ENCODE measurements at places on chromosomes 11 and 22. TPM values are rescaled to one million over a fixed set of nuclear protein-coding genes. Genes with fewer than 3 reads are reported as not detected.
A peak's percentile ranks its signal among the peaks of the same experiment; 100 is the strongest.

GRCh38 chr11:113694390-113694789 lies 11.7 kb downstream of the TMPRSS5 start:
- DNase-seq, result no peak

GRCh38 chr22:30305906-30306626 lies 16.8 kb upstream of the CASTOR1 start:
- DNase-seq, result no peak

DNA sequence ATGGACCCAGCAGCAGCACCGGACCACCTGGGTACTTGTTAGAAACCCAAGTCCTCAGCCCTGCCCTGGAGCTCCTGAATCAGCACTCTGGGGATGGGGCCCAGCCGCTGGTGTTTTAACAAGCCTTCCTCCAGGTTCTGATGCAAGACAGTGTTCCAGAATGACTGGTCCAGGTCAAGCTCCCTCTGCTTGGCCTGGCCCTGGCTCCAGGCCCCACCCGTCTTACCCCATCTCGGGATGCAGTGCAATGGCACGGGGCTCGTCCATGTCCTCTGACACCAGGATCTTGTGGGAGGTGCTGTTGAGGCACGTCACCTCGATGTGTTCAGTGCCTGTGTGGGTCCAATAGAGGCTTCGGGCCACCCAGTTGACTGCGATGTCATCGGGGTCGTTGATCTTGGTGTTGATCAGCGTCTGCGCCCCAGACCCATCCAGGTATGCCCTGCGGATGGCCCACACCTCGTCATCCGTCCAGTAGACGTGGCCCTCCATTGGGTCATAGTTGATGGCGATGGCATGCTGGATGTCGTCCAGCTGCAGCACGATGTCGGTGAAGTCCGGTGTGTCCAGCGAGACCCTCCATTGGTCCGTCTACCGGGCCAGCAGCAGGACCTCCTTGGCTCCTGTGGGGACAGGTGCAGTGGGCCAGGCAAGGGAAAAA lies 140.3 kb downstream of the CRYBB2 start:
- DNase-seq, result no peak

Gene FOSL1
- total RNA-seq, result 11.4 TPM

DNA sequence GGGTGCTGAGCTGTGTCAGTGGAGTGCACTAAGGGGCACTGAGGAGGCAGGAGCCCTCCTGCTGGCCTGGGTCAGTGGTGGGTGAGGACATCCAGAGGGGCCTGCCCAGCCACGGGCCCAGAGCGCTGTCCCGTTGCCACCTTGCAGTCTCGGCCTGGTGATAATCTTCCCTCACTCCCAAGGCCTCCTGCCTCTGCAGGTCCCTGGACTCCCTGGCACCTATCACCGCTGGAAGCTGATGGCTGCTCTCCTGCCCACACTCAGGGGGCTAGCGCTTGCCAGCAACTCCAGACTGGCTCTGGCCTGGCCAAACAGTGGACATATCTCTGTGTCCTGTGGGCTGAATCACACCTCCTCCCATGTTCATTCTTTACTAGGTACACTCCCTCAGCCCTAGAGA lies 86.5 kb upstream of the PITPNB start:
- DNase-seq, result no peak

DNA sequence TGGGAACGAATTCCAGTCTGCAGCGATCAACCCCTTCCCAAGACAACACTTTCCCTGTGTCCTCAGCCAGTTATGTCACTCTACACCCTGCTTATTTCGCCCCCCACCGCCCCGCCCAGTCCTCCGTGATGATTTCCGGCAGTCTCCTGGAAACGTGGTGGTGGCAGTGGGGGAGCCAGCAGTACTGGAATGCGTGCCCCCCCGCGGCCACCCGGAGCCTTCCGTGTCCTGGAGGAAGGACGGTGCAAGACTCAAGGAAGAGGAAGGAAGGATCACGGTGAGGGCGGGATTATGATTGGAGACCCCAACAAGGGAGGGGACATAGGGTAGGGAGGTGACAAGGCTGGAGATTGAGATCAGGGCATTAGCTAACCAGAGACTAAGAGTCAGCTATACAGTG lies 4.1 kb downstream of the ROBO3 start:
- DNase-seq, result no peak

DNA sequence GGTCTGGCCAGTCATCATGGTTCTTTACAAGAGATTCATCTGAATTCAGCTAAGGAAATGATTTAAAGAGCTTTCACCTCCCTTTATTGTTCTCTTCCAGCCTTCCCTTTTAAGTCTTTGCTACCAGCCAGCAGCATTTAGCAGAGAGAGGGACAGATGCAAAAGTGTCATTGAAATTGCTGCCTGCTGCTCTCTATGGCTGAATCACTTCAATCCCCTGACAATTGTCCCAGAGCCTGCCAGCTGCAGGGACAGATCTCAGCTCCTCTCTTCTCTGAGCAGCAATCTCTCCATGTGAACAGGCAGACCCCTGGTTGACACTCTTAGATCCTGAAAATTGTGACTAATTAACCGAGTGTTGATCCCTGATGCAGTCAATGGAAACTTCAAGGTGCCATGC lies 816.9 kb upstream of the CCDC90B start:
- DNase-seq, result no peak

DNA sequence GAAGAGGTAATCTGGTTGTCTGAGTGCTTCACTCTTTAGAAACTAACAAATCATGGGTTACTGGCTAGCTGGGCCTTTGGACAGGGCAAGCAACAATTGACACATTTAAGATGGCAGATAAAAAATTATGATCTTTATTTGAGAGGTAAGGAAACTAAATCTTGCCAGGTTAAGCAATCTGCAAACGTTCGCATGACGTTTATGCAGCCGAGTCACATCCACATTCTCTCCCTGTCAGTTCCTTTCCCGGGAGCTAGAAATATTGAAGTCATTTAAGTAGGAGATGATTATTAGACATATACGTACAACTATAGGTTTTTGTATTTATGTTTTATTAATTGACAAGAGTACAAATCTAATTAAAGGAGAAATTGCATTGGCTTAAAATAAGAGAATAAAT lies 57.4 kb upstream of the RCN1 start:
- DNase-seq, result peak; percentile 20

DNA sequence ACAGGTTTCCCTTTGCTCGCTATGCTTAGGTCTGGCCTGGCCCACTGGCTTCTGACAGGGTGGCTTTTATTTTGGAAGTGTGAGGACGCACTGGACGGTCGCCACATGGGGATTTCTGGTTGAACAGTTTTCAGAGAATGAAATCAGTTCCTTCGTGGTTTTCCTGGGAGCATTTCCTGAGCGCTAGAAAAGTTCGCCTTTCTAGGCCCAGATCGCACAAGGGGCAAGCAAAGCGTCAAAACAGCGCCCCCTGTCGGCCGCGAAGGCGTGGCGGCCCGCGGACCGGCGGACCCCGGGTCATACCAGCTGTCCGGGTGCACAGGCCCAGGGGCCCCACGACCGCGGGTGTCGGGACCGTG lies 12.7 kb upstream of the CYP2R1 start:
- DNase-seq, result peak; percentile 74

- peak; percentile 88 for DNase-seq
Measured at GRCh38 chr22:19287889-19288288, 3.6 kb downstream of the CLTCL1 start.

- DNase-seq, result no peak
Measured at GRCh38 chr11:116849060-116849459, 11.6 kb upstream of the APOA1 start.

Gene ANO9
- not detected for total RNA-seq

DNA sequence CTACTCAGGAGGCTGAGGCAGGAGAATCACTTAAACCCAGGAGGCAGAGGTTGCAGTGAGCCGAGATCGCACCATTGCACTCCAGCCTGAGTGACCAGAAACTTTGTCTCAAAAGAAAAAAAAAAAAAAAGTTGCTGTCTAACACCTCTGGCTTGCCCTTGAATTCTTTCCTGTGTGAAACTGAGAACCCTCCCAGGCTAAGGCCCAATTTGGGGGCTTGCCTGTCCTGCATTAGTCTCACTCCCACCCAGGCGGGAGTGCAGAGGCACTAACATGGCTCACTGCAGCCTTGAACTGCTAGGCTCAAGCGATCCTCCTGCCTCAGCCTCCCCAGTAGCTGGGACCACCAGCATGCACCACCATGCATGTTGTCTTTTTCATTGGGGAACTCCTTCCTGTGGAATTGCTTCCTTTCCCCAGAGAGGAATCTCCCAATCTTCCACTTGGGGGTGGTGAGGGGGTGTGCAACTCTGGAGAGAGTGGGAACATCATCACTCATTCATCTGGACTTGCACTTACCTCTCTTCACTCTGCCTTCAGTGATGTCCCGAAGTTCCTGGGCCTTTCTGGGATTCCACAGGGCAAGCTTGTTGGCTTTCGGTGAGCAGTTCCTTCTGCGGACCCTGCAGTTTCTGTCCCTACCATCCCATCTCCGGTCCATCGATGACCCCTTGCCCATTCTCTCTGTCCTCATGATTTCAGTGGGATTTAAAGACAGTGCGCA lies 62.1 kb upstream of the CREB3L1 start:
- no peak for DNase-seq

DNA sequence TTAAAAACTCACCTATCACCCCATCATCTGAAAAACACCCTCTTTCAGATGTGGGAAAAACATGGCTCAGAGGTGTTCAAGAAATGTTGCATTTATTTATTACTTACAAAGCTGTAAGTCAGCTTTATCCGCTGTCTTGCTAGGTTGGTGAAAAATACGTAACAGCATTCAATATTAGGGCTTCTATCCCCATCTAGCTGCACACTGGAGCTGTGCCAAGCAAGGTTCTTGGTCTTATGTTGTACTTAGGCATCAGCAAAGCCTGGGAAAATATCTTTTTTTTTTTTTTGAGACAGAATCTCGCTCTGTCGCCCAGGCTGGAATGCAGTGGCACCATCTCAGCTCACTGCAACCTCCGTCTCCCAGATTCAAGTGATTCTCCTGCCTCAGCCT lies 7.5 kb downstream of the SERPING1 start:
- DNase-seq, result no peak

GRCh38 chr22:44584256-44584902 lies 86.3 kb upstream of the RTL6 start:
- no peak for DNase-seq

Gene CARNS1
- total RNA-seq, result 0.16 TPM

DNA sequence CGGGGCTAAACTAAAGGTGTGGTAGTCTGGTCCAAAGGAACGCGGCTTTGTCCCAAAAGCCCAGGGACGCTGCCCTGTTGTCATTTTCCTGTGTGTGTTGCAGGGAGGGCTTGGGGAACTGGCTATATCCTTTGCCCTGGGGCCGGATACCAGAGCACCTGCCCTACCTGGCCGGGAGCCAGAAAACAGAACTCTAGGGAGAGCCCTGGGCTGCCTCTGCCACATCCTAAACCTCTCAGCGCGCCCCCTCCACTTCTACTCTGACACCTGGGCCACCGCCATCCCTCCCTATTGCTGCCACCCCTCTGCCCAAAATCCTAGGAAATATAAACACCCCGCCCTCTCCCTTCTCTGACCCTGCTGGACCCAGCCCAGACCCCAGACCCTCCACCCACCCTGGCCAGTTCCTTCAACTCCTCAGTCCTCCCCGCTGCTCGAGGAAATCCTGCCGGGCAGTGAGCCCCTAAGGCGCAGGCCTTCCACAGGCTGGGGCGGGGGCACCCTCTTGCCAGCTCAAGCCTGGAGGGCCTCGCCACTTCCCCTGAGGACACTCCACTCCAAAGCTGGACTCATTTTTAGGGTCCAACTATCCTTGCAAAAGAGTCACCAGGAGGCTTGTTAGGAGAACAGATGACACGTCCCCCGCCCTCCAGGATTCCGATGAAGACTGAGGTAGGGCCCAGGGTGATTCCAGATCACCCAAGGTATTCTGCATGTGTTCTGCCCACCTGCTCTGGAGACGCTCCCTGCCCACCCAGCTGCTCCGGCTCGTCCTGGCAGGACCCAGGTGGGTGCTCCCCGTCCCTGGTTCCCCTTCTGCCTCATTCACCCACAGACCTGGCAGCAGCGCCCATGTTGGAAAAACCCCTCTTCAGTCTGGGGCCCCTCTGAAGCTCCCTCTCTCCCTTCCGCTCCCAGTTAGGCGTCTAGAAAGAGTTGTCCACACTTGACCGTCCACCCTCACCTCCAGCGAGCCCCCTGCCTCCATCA lies 12.2 kb downstream of the KCTD17 start:
- DNase-seq, result no peak

- DNase-seq, result peak; percentile 6
Measured at GRCh38 chr11:82889133-82890001, 10.9 kb downstream of the PRCP start.

Gene MOGAT2
- not detected for total RNA-seq

- no peak for DNase-seq
Measured at GRCh38 chr11:96622026-96622634, 232.3 kb downstream of the JRKL start.

Gene ARHGAP20
- total RNA-seq, result 20.0 TPM

DNA sequence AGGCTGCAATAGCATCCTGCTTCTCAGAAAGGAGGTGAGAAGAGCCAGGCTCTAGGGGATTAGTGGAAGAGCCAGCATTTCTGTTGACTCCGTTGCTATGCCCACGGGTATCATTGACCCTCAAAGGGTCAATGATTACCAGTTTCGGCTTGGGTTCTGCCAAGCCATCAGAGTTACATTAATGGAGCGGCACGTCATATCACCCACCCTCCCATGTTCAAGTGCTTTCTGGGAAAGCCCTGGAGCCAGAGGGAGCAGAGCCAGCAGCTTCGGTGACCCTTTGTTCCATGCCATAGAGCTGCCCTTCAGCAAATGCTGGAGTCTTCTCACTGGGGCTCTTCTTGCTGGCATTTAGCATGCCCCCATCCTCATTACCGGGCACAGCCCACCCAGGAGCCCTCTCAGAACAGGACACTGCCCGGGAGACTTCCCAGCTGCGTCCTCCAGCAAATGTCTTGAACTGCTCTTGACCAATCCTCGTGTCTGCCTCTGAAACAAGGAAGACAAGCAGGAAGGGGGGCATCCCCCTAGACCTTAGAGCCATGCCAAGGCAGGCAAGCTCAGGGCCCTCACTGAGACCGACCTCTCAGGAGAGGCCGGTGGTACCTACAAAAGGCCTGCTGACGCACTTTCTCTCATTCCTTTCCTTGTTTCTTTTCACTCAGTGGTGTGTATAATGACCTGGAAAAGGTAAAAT lies 14.6 kb downstream of the KCNJ1 start:
- no peak for DNase-seq

- DNase-seq, result peak; percentile 74
Measured at GRCh38 chr11:60957188-60957587, 5.2 kb upstream of the SLC15A3 start.

DNA sequence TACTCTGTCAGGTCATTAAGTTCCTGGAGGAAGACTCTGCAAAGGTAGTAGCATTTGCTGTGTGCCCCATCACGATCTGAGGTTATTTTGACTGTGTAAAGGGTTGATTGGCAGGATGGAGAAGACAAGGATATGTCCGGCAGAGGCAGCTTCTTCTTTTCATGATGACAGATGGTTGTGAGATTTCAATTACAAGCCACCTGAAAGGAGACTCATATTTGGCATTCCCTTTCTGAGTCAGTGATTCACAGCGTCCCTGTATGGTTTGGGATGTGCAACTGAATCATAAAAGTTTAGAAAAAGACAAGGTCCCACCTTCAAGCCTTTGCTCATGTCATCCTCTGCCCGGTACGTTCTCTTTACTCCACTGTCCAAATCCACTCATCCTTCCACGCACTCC lies 113.4 kb downstream of the MTNR1B start:
- DNase-seq, result no peak
